Stimulated activated CD4-positive, alpha-beta T cell treated with anti-CD3 and anti-CD28 coated beads, Interleukin-1b, Interleukin-23, amount 100 ng/mL, for 24 hours (primary cell): ENCODE measurements at places on chromosomes 1 and 21.

DNA sequence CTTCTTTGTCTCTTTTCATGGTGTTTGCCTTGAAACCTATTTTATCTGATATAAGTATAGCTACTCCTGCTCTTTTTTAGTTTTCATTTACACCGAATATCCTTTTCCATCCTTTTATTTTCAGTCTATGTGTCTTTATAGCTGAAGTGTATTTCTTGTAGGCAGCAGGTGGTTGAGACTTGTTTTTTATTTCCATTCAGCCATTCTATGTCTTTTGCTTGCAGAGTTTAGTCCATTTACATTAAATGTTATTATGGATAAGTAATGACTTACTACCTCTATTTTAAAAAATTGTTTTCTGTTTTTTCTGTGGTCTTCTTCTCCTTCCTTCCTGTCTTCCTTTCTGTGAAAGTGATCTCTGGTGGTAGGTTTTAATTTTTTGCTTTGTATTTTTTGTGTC lies 45.0 kb upstream of the CD55 start:
- no peak for DNase-seq

GRCh38 chr21:43305336-43305665 lies 121.6 kb downstream of the SIK1 start:
- no peak for DNase-seq

GRCh38 chr1:56321150-56321490 lies 258.2 kb downstream of the PLPP3 start:
- DNase-seq = no peak

GRCh38 chr1:203511513-203511912 lies 17.6 kb downstream of the OPTC start:
- DNase-seq = no peak

DNA sequence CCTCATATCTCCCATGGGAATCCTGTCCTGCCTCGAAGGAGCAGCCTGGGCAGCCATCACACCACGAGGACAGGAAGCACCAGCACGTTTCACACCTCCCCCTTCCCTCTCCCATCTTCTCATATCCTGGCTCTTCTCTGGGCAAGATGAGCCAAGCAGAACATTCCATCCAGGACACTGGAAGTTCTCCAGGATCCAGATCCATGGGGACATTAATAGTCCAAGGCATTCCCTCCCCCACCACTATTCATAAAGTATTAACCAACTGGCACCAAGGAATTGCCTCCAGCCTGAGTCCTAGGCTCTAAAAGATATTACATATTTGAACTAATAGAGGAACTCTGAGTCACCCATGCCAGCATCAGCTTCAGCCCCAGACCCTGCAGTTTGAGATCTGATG lies 8.7 kb downstream of the SLAMF8 start:
- no peak for DNase-seq

DNA sequence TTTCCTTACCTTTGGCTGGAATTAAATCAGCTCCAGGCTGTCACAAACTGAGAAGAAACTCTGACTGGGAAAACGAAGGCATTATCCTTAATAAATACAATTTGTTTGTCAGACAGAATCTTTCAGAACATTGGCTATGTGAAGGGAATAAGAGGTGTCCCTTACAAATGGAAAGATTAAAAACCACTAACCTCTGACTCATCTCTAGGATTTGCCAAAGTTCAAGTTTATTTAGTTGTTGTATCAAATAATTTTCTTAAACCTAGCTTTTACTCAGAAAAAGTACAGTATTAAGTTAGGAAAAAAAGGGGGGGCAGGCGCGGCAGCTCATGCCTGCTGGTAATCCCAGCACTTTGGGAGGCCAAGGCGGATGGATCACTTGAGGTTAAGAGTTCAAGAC lies 15.7 kb downstream of the SERTAD4 start:
- no peak for DNase-seq

DNA sequence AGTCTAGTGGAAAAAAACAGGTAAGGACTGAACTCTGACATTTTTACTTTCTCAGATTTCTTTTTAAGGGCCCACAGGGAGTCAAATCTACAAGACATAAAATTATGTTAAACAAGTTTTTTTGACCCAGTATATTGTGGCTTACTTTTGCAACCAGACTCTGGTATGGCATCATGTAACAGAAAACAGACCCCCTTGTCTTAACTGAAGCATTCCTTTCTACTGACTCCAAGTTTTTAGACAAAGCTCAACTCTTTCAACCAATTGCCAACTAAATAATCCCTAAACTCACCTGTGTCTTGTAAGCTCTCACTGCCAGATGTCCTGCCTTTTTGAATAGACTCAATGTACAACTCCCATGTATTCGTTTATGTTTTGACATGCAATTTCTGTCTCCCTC lies 64.3 kb downstream of the FASLG start:
- DNase-seq = no peak

GRCh38 chr1:1062348-1063163 lies 11.6 kb downstream of the RNF223 start:
- no peak for DNase-seq

GRCh38 chr21:45022736-45023135 lies 51.6 kb upstream of the ADARB1 start:
- DNase-seq = no peak

- DNase-seq = no peak
Measured at GRCh38 chr1:165712764-165713163, 14.4 kb upstream of the ALDH9A1 start.

GRCh38 chr1:210125143-210125542 lies 107.5 kb upstream of the SERTAD4 start:
- DNase-seq = no peak

DNA sequence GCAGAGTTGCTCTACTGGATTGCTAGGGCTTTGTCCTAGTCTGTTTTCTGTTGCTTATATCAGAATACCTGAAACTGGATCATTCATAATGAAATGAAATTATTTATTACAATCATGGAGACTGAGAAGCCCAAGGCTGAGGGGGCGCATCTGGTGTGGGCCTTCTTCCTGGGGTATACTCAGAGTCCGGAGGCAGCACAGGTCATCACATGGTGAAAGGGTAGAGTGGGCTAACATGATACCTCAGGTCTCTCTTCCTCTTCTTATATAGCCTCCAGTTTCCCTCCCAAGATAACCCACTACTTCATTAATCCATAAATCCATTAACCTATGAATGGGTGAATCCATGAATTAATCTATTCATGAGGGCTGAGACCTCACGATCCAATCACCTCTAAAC lies 667.6 kb upstream of the NCAM2 start:
- no peak for DNase-seq

- no peak for DNase-seq
Measured at GRCh38 chr1:65050735-65051134, 84.4 kb upstream of the JAK1 start.

- DNase-seq = no peak
Measured at GRCh38 chr1:213994888-213995287, 7.1 kb downstream of the PROX1 start.

GRCh38 chr21:29942034-29942433 lies 2.2 kb upstream of the GRIK1 start:
- no peak for DNase-seq
